Mucosa of gallbladder (tissue), 1 donor: ENCODE measurements at places on chromosomes 1 and 21. TPM values are rescaled to one million over a fixed set of nuclear protein-coding genes. Genes with fewer than 3 reads are reported as not detected.

PGBD5 gene
- total RNA-seq, result 3.5 TPM

ELAPOR1 gene
- 127 TPM for total RNA-seq

CD53 gene
- 39.4 TPM for total RNA-seq

LINGO4 gene
- 0.09 TPM for total RNA-seq

NFASC gene
- 18.0 TPM for total RNA-seq

PM20D1 gene
- total RNA-seq, result 0.26 TPM

VSIG8 gene
- total RNA-seq, result not detected

CD164L2 gene
- 5.4 TPM for total RNA-seq

SH2D2A gene
- 5.4 TPM for total RNA-seq

LAX1 gene
- total RNA-seq, result 1.9 TPM

ADAMTS1 gene
- total RNA-seq, result 74.7 TPM

OLFML2B gene
- total RNA-seq, result 8.4 TPM

CD84 gene
- total RNA-seq, result 11.9 TPM

C1orf141 gene
- total RNA-seq, result not detected

LCA5L gene
- total RNA-seq, result 2.7 TPM

SLC45A1 gene
- 5.0 TPM for total RNA-seq

MMEL1 gene
- 22.9 TPM for total RNA-seq

ADGRB2 gene
- 6.0 TPM for total RNA-seq
